Activated gamma-delta T cell treated with Interleukin-2 at 50 U/mL for 16 hours (primary cell): ENCODE measurements at places on chromosomes 5 and 9.

GRCh38 chr5:141674747-141675146, 7.3 kb downstream of the ARAP3 start:
- no peak for DNase-seq

DNA sequence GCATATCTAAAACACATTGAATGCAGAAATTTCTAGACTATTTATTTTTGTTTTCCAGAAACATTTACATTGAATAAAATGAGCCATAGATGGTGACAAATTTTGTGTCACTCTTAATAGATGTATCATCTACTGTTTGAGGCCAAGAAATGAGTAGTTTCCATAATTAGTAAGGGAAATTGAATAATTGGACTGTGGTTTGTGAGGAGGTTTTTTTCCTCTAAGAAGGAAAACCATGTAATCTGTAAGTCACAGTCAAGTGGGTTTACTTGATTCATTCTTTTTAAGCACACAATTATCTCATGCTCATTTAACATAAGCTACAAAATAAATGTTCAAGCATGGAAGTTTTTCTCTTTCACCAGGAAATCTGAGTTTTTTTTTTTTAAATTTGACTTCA, 876.4 kb downstream of the NR2F1-AS1 start:
- no peak for DNase-seq

DNA sequence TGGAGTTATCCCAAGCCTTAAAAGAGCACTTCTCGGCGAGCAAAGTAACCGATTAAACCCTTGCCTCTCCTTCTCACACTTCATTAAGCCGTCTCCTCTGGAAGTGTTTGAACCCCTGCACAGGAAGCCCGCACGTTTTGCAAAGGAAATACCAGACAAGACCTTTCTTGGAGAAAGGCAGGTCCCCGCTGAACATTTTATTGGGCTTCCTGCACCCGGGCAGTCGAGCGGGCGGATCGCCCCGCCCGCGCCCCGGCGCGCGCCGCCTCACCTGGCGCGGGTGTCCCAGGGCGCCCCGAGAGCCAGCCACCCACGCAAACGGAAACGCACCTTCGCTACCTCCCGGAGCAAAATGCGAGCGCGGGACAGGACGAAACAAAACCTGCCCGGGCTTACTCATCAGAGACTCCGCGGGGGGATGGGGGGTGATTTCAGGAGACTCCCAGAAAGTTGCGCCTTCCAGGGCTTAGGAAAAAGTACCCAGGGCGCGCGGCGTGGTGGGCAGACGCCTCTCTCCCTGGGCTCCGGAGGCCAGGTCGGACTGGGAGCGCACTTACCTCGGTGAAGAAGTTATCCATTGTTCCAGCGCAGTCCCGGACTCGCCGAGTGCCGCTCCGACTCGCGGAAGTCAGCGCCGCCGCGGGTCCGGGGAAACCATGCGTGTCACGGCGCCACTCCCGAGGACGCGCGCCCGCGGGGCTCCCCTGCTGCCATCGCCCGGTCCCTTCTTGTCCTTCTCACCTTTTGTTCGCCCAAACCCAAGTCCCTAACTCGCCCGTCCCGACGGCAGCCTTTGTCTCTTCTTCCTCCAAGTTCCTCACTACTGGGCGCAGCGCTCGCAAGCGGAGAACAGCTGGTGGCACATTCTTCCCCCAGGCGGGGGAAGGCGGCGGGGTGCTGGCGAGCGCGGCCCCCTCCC, 598 bp downstream of the MYO10 start:
- DNase-seq = no peak

GRCh38 chr5:119289438-119290044, 66.3 kb upstream of the TNFAIP8 start:
- DNase-seq = no peak
